ENCODE measurements at places on chromosomes 7 and 10. TPM values are rescaled to one million over a fixed set of nuclear protein-coding genes. Genes with fewer than 3 reads are reported as not detected.

The CPA4 gene
- 4.3 TPM for total RNA-seq

The AEBP1 gene
- not detected for total RNA-seq

The C7orf57 gene
- total RNA-seq, result 0.52 TPM

The BICC1 gene
- 15.6 TPM for total RNA-seq

The PPP1R3C gene
- total RNA-seq, result 0.30 TPM

The PHYH gene
- 9.8 TPM for total RNA-seq

The TRAPPC14 gene
- total RNA-seq, result 18.0 TPM

The TMEM236 gene
- total RNA-seq, result 0.37 TPM

The BTBD16 gene
- total RNA-seq, result not detected

The EPHB4 gene
- total RNA-seq, result 51.3 TPM

Data from MCF 10A (cell line).